ENCODE measurements at places on chromosomes 6 and 20.

DNA sequence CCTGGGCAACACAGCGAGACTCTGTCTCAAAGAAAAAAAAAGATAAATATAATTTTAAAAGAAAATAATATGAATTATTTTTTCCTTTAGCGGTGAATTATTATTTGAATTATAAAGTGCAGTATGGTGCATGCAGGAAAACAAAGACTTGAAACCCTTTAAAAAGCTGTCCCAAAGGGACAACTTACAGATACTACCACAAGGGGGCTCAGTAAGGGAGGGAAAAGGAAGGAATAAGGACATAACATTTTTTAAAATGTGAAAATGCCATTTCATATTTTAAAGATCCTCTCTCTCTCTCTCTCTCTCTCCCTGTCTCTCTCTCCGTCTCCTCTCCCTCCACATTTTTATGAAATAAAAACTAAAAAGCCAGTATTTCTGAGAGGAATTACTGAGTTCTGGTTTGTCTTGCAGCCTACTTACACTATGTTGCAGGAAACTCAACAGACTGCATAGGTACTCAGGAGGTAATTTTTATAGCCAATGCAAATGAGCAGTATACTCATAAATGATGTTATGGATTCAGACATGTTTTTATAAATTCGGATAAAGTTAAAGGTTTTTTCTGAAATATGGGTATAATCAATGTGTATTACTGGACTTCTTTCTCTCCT is 455.0 kb upstream of the GJE1 start:
- no peak for DNase-seq

DNA sequence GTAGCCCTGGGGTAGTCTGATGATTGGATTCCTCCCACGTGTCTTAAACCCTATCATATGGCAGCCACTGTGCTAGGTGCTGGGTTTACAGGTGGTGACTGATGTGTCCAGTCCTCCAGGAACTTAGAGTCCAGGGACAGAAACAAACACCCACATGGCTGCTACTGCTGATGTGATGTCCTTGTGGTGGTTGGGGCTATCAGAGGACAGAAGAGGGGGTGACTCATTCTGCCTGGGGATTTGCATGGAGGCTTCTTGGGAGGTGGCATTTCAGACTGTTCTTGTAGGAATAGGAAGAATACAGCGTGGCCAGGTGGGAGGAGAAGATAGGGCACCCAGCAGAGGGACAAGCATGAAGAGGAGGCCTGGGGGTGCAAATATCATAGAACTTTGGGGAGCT is 9.8 kb downstream of the RAET1G start:
- no peak for DNase-seq

GRCh38 chr20:49785149-49785851 is 27.3 kb upstream of the SLC9A8 start:
- no peak for DNase-seq

DNA sequence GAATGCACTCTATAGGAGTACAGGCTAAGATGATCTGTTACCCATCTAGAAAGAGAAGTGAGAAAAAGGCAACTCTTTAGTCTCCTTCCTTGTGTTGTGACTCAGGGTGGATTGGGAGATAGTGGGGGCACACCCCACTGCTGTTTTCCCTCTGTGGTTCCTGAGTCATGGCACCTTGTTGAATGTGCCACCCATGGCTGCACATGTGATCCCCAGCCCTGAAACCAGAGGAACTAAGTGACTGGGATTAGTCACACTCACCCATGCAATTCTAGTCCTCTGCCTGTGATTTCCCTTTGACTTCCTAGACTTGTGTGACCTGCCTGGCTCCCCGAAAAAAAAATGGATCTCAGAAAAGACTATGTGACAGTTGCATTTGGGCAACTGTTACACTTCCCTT is 48.6 kb upstream of the HTR1B start:
- DNase-seq = no peak

DNA sequence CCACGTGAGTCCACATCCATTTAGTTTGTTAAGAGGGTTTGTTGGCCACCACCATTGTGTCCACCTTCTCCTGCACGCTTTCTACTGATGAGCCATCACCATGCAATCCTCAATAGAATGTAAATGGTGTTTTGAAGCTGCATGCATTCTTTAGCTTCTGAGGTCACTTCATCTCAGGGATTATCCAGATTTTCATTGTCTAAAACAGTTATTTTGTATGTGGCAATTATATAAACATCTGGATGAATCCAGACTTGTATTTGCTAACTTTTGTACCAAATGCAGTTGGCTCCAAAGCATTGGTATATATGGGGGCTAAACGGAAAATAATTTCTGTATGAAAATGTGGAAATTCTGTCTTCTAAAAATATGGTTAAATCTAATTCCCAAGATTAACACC is 231.2 kb upstream of the ARID1B start:
- no peak for DNase-seq

DNA sequence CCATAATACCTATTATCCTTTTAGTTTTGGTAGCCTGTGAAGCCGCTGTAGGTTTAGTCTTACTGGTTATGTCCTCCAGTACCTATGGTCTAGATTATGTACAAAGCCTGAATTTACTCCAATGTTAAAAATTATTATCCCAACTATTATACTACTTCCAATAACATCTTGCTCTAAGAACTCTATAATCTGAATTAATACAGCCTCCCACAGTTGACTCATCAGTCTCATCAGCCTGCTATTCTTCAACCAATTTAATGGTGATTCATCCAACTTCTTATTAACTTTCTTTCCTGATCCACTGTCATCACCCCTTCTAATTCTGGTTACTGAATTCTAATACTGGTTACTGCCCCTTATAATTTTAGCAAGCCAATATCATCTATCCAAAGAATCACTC is 370.3 kb upstream of the OPRM1 start:
- DNase-seq = no peak

- no peak for DNase-seq
Observed at GRCh38 chr20:47727170-47727880, 58.0 kb downstream of the SULF2 start.

DNA sequence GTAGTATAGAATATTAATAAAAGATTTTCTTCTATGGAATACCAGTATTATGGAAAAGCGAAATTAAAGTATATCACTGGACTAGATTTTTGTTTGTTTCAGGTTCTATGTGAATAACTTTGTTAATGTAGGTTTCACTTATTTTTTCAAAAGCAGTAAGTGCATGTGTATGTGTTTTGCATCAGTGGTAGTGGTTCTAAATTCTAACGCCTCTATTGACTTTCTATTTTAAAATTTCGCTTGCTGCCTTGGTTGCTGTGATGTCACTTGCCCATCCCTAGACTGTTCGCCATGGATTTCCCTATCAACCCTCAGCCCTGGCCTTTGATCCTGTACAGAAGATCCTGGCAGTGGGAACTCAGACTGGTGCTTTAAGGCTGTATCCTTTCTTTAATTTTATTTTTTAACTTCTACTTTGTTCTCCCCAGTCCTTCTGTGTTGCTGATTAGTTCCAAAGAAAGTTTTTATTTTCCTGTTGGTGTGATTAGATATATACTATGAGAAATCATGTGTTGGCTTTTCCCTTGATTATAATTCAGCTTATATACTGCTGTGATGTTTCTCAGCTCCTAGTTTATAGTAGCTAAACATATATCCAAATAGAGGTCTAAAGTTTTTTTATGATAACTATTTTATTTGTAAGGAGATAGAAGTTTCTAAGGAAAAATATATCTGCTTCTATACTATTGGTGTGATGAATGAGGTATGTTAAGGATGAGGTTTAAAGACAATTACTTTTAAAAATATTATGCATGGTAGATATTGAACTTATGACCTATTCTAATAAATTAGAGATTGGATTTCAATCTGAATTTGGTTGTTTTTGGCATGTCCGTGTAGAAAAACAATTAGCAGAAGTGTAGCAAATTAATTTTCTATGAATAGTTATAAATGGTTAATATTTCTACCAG is 1.7 kb downstream of the STXBP5 start:
- no peak for DNase-seq

DNA sequence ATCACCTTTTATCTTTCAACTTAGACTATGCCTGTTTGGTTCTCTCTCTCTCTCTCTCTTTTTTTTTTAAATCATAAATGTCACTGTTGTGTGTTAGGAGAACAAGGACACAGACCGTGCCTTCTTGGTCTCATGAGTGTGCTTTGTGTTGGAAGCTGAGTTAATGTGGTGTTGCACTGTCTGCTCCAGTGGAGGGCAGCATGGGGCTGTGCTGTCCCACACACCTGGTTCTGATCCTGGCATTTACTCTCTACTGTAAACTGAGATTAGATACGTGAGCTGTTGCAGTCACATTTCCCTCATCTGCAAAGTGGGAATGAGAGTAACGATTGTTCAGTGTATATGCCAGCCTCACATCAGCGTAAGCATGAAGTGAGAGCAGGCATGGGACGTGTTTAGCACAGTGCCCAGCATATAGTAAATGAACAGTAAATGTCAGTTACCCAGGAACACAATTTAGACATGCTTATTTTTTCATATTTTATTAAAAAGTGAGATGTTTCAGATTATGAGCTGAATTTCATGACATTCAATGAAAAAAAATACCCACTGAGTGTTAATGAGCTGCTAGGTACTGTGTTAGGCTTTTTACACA is 161.1 kb downstream of the FARS2 start:
- no peak for DNase-seq

DNA sequence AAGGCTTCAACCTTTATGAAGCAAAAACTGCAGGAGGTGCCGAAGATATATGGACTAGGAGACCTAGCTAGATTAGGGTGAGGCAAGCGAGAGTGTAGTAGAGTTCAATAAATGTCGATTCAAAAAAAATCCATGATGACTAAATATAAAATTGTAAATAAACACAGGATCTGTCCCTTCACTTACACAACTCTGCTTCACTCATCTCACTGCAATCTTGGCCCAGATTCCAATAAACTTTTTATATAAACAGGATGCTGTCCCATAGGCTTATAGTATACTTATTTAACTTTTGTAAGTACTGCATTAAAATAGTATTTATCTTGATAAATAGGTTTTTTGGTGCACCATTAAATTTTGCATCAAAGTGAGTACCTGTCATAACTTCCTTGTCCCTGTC is 648.4 kb upstream of the NRSN1 start:
- DNase-seq = no peak

DNA sequence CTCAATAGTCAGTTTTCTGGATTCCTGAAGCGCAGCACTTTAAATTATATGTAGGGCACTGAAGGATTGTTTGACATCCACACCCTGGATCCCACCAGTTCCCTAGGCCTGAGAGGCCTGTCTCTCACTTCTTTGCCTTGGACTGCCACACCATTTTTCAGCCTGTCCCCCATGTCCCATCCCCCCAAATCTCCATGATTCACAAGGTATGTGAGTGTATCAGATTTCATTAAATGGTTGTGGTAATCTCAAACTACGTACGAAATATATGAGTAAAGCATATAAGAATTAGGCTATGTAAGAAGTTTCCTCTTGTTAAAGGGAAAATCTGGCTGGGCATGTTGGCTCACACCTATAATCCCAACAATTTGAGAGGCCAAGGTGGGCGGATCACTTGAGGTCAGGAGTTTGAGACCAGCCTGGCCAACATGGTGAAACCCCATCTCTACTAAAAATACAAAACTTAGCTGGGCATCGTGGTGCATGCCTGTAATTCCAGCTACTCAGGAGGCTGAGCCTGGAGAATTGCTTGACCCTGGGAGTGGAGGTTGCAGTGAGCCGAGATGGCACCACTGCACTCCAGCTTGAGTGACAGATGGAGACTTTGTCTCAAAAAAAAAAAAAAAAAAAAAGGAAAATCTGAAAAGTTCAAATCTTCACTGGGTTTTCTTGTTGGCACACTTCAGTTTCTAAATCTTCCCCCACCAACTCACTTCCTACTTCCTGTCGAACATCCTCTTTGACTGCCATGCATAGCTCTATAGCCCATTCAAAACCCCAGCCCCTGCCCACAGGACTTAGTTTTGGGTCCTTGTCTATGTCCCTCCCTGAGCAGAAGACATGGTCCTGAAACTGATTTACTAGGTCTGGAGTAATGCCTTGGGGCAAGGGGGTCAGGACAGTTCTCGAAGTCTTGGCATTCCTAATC is 97.3 kb upstream of the SHLD1 start:
- DNase-seq = no peak

GRCh38 chr20:52896348-52896747 is 75.8 kb upstream of the TSHZ2 start:
- no peak for DNase-seq

- no peak for DNase-seq
Observed at GRCh38 chr20:21505810-21506530, 7.9 kb downstream of the NKX2-2 start.

DNA sequence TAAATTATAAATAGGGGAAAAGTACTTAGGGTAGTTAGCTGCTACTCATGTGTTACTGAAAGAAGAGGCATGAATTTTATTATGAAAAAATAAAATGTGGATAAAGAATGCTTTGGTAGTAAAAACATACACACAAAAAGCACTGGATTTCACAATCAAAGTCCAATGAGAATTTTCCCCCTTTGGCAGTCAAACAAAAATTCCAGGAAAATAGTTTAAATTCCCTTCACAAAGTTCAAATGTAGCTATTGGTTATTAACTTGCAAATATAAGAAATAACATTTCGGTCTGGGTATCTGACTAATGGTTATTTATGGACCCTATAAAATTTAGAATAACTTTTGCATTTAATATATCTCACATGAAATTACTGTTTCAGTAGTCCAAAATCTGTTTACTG is 210.4 kb downstream of the FOXC1 start:
- DNase-seq = no peak

- DNase-seq = no peak
Observed at GRCh38 chr6:101614774-101615173, 221.3 kb downstream of the GRIK2 start.

GRCh38 chr6:31116661-31117385 is 2.2 kb downstream of the PSORS1C1 start:
- no peak for DNase-seq

DNA sequence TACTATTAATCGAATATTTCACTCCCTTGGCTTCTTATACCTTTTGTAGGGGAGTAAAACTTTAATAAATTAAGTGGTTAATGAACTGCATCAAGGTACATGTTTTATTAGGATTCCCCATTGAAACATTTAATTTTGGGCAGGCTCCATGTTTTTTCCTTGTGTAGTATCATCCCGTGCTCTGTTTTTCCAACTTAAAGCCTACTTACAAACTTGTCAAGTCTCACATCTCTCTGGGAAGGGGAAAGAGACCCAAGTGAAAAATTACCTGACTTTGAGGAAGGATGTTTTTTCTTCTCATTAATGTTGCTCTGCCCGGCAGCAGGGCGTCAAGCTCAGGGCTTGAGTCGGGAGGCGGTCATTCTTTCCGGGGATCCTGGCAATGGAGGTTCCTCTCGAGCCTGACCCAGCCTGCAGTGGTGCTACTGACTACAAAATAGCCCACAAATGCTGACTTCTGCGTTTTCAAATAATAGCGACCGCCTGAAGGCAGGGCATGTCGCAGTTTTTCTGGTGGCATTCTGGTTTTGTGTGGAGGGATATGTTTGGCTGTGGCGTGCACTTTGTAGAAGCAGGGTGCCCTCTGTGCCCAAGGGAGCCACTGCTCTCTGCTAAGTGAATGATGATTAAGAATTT is 2.4 kb downstream of the DSP start:
- no peak for DNase-seq

GRCh38 chr20:41316602-41317545 is 657 bp downstream of the ZHX3 start:
- no peak for DNase-seq
